ENCODE measurements at places on chromosomes 2 and 18.

- DNase-seq, result no peak
Observed at GRCh38 chr18:58348517-58348916, 280.4 kb downstream of the ALPK2 start.

GRCh38 chr2:220374282-220374681 is 746.9 kb downstream of the SLC4A3 start:
- DNase-seq, result no peak

DNA sequence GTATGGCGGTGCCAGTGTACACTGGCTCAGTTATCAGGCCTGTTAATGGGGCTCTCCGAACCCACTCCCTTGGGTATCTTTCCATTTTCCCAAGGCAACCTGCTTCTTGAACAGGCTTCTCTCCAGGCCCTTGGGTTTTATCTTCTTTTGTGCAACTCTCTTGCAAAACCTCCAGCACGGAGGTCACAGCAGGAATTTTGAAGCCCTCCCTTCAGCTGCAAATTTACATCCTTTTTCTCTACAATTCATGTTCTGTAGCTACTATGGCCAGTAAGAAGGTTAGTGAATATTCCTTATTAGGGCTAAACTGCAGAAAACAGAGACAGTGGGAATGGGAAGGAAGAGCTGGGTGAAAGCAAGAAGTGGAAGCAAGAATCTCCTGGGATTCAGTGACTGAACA is 10.4 kb upstream of the NPAS2 start:
- no peak for DNase-seq

GRCh38 chr18:12886498-12887126 is 2.6 kb upstream of the PTPN2 start:
- DNase-seq, result no peak

DNA sequence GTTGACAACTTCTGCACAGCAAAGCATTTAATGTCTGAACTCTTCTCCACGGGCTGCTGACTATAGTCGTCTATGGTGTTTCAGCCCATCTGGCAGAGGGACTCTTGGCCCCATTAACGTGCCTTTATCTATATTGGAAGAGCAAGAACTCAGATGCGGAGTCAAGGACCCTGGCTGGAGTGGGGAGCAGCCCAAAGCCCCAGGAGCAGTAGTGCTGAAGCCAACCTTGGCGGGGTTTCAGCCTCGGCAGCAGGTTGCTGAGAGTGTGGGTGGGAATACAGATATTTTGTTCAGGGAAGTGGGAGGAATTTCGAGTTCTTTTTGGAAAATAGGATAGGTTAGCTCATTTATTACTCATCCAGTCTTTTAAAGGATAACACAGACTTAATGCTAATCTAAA is 34.2 kb downstream of the TMEM17 start:
- DNase-seq, result no peak

GRCh38 chr2:49199266-49199665 is 45.0 kb upstream of the FSHR start:
- no peak for DNase-seq

GRCh38 chr2:194867328-194867727 is 789.7 kb upstream of the SLC39A10 start:
- DNase-seq, result peak; percentile 3

DNA sequence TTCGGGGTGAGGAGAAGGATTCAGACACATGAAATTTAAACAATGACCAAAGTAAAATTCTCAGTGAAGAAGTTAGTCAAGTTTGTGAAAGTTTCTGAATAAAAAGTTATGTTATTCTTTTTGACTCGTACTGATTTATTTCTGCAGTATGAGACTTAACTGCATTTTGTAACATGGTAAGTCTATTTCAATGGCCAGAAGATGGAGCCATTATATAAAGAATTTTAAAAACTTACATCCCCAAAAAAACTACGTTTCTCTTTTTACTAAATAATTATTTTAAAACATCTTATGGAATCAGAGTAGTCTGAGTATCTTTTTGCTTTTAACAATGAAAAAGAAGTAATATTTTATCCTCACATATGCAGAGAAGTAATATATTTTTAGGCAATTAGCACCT is 51.4 kb upstream of the SCN1A start:
- no peak for DNase-seq

GRCh38 chr18:9786631-9787030 is 78.5 kb downstream of the RAB31 start:
- DNase-seq, result no peak

- DNase-seq, result peak; percentile 63
Observed at GRCh38 chr2:70340761-70341476, 39.1 kb upstream of the FAM136A start.

DNA sequence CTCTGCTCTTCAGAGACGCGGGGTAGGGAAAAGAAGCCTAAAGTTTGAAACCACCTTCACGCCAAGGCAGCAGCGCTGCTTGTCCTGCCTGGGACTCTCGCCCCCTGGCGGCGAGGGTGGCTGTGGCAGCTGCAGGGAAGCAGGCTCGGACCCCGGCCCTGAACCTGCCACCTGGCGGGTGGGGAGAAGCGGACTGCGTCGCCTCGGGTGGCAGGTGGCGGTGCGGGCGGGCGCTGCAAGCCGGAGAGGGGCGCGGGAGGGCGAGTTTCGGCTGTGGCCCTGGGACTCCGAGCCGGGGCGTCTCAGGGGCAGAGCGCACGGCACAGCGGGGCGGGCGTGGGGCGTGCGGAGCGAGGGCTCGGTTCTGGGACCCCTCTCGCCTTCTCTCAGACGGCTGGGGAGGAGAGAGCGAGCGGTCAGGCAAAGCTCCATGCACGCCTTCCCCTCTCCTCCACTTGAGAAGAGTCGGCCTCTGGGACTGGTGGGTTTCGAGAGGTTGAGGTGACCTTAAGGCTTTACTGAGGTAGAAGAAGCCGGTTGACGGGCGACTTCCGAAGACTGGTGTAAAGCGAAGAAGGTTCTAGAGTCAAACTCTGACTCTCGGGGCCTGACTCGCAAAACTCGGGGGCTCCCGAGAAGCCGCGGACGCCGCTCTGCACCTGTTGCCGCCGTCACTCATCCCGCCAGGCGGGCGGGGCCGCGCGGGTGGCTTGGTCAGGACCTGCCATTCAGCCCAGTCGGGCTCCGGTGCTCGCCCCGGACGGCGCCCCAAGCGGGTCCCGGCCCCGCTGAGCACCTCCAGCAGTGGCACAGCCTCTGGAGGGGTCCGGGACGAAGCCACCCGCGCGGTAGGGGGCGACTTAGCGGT is 1.1 kb upstream of the BOLL start:
- DNase-seq, result no peak

GRCh38 chr2:226660526-226660925 is 139.1 kb downstream of the IRS1 start:
- DNase-seq, result no peak

GRCh38 chr18:49853011-49853410 is 39.7 kb upstream of the ACAA2 start:
- DNase-seq, result no peak

GRCh38 chr2:100246163-100247145 is 75.8 kb downstream of the LONRF2 start:
- peak; percentile 23 for DNase-seq

- DNase-seq, result no peak
Observed at GRCh38 chr2:46325182-46325928, 28.1 kb downstream of the EPAS1 start.

Data from NCI-H1694 (cell line).